Tongue (tissue), 3 donors: ENCODE measurements at places on chromosomes 4 and X. TPM values are rescaled to one million over a fixed set of nuclear protein-coding genes. Genes with fewer than 3 reads are reported as not detected.
A peak's percentile ranks its signal among the peaks of the same experiment; 100 is the strongest.

DNA sequence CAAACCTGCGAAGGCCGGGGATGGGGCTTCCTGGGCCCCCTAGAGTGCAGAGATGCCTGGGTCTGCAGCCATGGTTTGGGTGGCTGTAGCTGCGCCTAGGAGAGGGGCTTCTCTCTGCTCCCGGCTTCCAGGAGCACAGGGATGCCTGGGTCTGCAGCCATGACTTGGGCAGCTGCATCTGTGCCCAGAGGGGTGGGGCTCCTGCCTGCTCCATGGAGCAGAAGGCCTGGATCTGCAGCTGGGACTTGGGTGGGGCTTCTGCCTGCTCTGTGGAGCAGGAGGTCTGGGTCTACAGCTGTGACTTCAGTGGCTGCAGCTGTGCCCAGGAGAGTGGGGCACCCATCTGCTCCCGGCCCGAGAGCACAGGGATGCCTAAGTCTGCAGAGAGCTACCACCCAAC lies 20.8 kb downstream of the SPON2 start:
- peak; percentile 29 for DNase-seq

- DNase-seq: peak; percentile 77
These were observed 53.9 kb downstream of the FAT4 start for GRCh38 chr4:125368671-125369081.

DNA sequence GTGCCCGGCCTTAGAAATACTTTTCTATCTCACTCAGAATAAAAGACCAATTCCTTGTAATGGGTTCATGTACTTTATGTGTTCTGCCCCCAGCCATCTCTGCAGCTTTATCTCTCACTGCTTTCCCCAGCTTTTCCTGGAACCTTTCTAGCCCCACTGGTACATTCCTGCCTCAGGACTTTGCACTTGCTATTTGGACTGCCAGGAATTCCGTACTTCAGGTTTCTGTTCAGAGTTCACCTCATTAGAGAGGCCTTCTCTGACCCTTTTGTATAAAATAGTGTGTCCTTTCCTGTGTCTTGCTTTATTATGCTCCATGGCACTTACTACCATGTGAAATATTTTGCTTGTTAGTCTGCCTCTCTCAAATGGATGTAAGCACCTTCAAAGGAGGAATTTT lies 112.5 kb downstream of the PDLIM5 start:
- no peak for DNase-seq

DNA sequence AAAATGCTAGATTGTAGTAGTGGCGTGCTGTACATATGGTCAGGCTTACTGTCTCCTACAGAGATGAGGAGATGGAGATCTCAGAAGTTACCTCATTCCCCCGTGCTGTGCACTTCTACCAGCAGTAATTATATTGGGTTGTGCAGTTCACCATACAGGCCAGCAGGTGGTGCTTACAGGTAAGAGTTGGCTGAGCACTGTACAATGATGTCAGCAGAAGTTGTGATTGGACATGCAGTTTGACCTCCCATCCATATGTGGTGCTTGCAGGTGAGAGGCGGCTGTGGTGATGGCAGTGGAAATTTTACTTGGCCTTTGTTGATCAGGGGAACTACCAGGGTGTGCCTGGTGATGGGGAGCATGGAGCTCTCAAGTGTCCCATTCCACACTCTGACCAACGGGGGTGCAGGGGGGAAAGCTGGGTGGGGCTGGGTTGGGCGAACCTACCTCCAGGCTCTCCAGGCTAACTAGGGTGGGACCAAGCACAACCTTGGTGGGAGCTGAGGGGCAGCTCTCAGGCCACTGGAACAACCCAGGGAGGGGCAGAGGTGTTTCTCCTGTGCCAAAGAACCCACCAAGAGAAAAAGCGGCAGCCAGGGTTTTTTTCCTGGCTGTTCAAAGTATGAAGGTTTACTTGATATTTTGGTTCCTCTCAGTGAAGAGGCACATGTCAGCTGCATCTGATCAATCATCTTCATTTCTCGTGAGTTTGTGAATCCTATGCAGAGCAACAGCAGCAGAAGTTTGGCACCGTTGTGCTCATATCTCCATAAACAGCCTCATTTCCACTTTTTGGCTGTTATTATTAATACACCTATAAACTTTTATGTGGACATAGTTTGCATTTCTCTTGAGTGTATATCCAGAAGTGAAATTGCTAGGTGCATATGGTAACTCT lies 73.8 kb upstream of the FREM3 start:
- DNase-seq: peak; percentile 18

GRCh38 chr4:13989501-13989900 lies 362.0 kb upstream of the BOD1L1 start:
- no peak for DNase-seq

GRCh38 chrX:13464599-13465275 lies 104.7 kb upstream of the EGFL6 start:
- DNase-seq: no peak

DNA sequence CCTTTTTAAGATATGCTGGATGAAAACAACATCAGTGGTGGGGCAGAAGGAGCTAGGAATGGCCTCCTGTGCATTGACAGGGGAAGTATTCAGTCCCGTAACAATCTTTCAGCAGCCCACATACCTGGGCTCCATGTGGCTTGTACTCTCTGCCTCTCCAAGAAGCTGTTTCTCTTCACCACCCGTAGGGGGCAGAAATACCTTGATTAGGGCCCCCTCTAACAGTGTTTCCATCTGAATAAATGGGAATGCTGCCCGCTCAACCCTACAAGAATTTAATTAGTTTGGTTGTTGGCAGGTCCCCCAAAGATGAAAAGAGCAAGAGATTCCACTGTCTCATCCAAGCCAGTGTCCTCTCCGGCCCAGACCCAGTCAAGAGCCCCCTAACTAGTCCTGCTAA lies 155.2 kb downstream of the SMIM20 start:
- DNase-seq: no peak

GRCh38 chrX:148662014-148662413 lies 161.6 kb downstream of the AFF2 start:
- DNase-seq: no peak

DNA sequence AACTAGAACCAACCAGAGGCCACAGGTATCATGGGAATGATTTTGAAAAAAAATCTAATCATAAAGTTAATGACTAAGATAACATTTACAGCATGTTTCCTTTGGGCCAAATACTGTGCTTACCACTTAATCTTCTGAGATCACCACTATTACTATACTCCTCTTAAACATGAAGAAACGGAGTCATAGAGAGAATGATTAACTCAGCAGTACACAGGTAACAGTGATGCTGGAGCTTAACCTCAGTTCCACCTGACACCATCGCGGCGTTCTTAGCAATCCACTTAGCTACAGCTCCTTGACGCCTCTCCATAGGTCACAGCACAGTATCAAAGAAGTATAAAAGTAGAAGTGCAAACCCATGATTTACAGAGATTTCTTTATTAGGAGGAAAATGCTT lies 592.6 kb upstream of the SLIT2 start:
- no peak for DNase-seq

- no peak for DNase-seq
These were observed 154.2 kb downstream of the SNCA start for GRCh38 chr4:89682808-89683207.

DNA sequence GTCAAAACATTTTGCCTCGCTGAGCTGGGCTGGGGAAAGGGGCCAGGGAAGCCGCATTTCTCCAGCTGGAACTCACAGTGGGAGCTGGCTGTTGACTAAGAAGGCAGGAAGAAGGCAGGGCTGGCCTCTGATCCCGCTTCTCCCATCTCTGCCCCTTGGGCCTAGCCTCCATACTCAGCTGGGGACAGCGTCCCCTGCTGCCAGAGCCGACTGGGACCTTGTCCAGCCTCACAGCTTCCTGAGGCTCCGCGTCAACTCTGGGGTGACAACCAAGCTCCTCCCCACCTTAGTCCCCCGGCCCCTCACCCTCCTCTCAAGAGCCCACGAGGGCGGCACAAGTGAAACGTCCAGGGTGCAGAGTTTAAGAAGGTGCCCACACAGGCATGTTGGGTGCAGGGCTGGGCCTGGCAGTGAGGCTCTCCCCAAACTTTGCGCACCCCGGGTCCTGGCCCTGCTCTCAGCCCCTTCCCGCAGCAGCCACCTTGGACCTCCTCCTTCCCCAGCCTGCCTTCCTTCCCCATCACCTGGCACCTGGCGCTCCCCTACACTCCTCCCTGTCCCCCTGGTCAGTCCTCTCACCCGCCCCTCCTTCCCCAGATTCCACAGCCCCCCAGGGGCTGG lies 100.8 kb downstream of the PSAPL1 start:
- no peak for DNase-seq

DNA sequence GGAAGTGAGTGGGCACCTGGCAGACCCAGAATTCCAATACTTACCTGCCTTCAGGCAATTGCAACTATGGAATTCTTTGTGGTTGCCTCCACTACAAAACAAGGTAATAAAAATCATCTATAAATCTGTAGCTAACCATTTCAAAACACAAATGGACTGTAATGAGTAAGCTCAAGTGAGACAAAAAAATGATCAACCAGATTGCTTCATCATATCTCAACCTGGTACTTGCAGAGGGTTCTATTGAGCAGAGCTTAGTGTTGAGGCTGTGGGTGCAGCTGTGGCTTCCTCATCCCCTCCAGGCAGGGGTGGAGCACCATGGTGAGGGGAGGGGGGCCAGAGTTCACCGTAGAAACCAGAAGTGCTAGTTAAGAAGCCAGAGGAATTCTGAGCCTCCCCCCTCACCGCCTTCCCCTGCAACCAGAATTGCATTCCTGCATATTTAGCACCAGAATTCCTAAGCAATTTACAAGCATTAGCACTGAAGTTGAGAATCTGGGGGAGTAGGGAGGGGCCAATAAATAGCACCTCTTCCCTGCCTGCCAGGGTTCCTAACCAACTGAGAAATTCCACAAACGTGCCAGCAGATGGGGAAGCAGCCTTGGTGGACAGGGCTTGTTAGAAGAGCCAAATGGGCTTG lies 11.5 kb downstream of the CTAG1A start:
- peak; percentile 4 for DNase-seq

- DNase-seq: no peak
These were observed 118.0 kb downstream of the SLC4A4 start for GRCh38 chr4:71456841-71457240.

DNA sequence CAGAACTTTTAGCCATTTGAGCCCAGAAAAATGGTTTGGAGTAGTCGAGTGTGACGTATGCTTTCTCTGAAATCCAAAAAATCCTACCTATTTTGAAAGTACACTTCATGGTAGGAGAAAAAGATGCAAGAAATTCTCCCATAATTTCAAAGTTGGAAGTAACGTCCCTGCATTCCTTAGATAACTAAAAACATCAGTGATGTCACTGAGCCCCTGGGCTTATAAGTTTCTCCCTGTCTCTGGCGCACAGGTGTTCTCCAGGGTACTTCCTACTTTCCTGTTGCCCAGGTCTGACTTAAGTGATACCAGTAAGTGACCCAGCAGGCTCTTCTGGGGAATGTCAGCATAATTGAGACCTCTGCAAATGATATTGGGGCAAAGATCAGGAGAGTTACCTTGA lies 90.5 kb upstream of the WDR1 start:
- no peak for DNase-seq

DNA sequence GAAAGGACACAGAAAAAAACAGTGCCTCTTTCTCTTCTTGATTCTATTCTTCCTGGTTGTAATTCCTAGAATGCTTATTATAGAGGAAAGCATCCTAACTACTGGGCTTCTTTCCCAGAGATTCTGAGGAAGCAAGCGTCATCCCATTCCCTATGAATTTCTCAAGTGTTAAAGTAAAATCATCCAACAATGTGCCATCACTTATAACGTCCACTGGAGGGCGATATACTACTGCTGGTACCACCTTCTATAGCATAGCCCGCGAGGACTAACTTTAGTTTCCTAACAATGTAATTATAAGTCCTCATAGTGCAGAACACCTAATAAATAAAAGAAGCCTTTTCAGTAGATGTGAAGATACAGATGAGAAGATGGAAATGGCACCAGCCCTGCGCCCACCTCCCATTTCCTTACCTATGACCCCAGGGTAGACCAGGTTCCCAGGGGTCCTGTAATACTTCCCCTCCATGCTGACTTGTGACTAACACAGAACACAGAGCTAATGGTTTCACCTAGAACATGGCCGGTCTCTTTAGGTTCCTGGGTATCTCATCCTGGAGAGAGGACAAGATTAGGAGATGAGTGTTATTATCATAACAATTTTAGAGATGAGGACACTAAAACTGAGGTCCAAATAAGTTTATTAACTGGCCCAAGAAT lies 4.2 kb downstream of the CENPVL3 start:
- peak; percentile 64 for DNase-seq

DNA sequence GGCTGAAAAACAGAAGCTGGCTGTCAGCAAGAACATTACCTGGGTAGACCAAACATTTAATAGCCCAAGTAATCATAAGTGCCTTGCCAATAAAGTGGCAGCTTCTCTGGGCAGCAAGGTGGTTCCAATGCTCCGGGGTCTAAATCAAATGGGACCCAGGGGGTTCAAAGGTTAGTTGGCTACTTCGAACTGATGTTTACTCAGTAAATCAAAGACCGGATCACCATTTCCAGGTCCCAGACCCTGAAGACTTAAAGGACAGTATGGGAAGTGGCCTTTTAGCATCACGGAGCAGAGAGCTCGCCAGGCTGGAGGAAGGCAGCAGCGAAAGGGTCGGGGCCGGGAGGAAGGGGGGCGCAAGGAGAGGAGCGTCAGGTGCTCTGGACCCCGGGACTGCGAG lies 1.0 kb downstream of the SH3KBP1 start:
- no peak for DNase-seq

GRCh38 chr4:853416-853781 lies 27.5 kb upstream of the CPLX1 start:
- no peak for DNase-seq

CLDN22 gene
- total RNA-seq: 0.31 TPM

FTSJ1 gene
- 22.8 TPM for total RNA-seq

SLC10A4 gene
- 1.8 TPM for total RNA-seq

HPGDS gene
- 2.8 TPM for total RNA-seq

DUSP21 gene
- total RNA-seq: not detected

PCDH11X gene
- total RNA-seq: 1.5 TPM

NIPAL1 gene
- 6.9 TPM for total RNA-seq
